ENCODE measurements at places on chromosomes 3 and 15.

DNA sequence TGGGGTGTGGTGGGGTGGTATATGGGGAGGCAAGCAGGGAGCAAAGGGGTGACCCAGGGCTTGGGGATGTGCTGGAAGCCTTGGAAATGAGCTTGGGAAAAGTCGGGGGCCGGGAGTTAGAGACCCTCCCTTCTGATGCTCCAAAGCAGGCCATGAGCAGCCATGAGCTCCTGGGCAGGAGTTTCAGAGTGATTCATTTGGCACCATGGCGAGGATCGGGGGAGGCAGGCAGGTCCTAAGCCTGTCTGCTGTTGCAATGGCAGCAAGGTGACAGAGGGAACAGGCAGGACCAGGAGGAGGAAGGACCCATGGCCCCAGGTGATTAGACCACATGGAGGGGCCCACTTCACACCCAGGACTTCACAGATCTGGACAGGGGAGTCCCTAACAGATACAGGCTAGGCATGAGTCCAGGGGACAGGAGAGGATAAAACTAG, 21.3 kb downstream of the RGMA start:
- no peak for DNase-seq

- no peak for DNase-seq
Measured at GRCh38 chr3:153639631-153640030, 477.6 kb downstream of the RAP2B start.

GRCh38 chr3:150020527-150020926, 49.8 kb upstream of the PFN2 start:
- no peak for DNase-seq

- no peak for DNase-seq
Measured at GRCh38 chr3:18870074-18870640, 278.2 kb upstream of the KCNH8 start.

- peak; percentile 84 for DNase-seq
Measured at GRCh38 chr3:12224181-12225147, 64.4 kb upstream of the PPARG start.

DNA sequence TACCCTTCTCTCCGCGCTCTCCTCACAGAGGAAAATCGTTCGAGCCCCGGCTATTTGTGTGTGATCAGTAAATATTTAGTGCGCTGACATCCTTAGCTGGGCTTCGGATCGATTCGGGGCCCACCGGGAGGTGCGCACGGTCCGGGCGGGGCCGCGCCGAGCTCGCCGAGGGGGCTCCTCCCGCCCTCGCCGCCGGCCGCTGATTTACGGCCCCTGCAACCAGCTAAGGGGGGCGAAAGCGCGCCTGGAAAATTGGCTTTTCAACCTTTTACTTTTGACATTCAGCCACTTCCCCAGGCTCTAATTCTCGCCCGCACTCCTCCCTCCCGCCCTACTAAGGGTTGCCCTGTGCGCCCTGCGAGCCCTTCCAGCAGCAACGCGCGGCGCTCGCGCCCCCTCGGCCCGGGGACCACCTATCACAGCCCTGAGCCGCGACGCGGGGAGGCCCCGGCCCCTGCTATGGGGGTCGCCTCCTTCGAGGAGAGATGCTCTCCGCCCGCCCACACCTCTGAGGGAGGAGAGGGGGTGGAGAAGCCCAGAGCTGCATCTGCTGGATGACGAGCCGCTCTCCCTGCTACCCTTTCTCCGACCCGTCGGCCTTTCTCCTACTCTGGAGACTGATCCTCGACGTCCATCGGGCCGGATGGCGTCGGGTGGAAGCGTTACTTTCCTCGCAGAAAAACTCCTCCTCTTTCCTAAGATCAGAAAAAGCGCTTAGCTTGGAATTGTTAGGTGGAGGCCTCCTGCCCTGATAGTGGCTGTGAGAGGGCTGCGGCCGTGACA, 7.8 kb upstream of the NR2F2 start:
- DNase-seq, result no peak

Measured in astrocyte of the cerebellum (primary cell).